Stimulated activated CD8-positive, alpha-beta memory T cell treated with anti-CD3 and anti-CD28 coated beads, Interleukin-2, amount 100 ng/mL, for 48 hours (primary cell): ENCODE measurements at places on chromosomes 6 and 20.

DNA sequence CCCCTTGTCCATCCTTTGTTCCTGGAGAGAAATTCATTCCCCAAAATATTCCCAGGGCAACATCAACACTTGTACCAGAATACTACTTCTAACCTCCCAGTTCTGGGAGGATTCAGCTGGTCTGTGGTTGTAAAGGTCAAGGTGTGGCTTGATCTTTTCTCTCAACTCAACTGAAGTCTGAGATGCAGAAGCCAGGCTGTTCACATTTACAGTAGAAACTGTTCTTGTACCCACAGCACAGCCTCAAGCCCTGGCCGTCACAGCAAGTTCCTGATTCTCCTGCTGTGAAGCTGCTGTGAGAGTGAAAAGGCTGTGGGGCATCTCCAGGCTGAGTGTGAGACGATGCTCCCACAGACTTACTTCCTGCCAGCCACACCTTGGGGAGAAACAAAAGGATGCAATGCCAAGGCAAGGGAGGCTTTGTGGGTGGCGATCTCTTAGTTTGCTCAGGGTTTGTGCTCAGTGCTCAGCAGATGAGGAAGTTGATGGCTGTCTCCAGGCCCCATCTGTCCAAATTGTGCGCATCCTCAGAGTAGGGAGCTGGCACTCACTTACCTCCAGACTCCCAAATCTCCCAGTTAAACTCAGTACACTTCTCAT is 143.9 kb upstream of the FOXA2 start:
- DNase-seq = no peak

DNA sequence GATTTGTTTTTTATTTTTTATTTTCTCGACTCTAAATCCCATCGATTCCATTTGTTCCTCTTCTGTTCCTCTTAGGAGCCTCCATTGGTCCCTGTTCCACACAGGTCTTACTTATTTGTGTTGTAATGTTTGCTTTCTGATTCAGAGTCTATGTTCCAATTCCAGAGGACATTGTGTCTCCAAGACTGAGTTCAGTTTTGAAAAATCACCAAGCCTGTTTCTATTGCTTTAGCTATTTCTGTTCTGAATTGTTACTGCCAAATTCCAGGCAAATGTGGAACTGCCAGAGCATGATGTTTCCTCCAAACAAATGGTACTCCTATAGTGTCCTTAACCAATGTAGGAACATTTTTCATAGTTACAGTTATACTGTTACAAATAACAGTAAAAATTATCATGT is 270.9 kb upstream of the SPTLC3 start:
- no peak for DNase-seq

GRCh38 chr6:36975231-36976006 is 10.6 kb downstream of the MTCH1 start:
- DNase-seq = no peak

DNA sequence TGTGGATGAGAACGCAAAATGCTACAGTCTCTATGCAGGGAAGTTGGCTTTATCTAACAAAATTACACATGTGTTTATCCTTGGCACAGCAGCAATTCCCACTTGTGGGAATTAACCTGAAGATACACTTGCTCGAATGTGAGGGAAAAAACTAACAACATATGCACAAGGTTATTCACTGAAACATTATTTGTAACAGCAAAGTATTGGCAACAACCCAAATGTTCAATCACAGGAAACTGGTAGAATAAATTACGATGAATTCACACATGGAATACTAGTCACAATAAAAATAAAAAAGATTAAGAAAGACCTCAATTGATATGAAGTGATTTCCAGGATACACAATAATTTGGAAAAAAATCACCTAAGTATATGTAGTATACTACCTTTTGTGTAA is 68.1 kb upstream of the OGFRL1 start:
- no peak for DNase-seq

- DNase-seq = no peak
Observed at GRCh38 chr6:90494067-90494780, 92.6 kb downstream of the MAP3K7 start.

GRCh38 chr6:13181393-13181792 is 146.9 kb downstream of the TBC1D7 start:
- DNase-seq = no peak

GRCh38 chr6:115768500-115768899 is 292.2 kb downstream of the FRK start:
- DNase-seq = no peak

DNA sequence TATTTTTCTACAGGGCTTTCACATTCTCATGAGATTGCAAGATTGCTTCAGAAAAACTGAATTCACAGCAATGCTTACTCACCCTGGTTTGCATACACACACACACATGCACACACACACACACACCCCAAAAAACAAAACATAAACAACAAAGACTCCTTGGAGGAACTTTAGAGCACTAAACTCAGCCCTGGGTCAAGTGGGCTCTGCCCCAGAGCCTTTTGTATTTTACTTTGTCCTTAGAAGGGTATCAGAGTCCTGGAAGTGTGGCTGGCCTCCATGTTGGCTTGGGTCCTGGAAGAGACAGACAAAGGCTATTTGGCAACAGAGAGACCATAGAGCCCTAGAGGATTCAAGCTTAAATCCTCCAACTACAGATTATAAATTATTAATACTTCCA is 8.0 kb upstream of the CST9 start:
- no peak for DNase-seq

- peak; percentile 52 for DNase-seq
Observed at GRCh38 chr6:134178161-134179044, 126.0 kb upstream of the SLC2A12 start.

DNA sequence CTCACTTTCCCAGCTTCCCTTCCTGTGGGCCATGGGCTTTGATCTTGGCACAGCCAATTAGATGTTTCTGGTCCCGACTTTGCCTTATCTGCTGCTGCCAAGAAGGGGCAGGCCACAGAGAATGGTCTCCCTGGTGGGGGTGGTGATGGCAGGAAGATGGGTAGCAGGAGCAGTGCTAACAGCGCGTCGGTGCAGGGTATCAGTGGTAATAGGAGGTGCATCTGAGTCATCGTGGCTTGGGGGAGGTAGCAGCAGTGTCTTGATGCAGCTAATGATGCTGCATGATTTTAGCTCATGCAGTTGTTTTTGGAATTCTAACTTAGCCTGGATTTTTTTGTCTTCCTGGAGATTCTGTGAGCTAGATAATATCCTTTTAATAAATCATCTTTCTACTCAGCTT is 18.9 kb upstream of the MAS1 start:
- DNase-seq = no peak

- no peak for DNase-seq
Observed at GRCh38 chr20:63312690-63313348, 19.8 kb downstream of the COL20A1 start.

- DNase-seq = no peak
Observed at GRCh38 chr20:33411242-33411641, 9.9 kb upstream of the CDK5RAP1 start.

GRCh38 chr6:99424761-99425646 is at the start of gene PNISR:
PNISR (minus strand) TSS chr6:99425308; CDS start chr6:99414659, 10,649 bp downstream.
- DNase-seq = peak; percentile 76

GRCh38 chr6:19322691-19323485 is 514.3 kb upstream of the ID4 start:
- no peak for DNase-seq

GRCh38 chr6:1781152-1781816 is 171.6 kb downstream of the FOXC1 start:
- no peak for DNase-seq

DNA sequence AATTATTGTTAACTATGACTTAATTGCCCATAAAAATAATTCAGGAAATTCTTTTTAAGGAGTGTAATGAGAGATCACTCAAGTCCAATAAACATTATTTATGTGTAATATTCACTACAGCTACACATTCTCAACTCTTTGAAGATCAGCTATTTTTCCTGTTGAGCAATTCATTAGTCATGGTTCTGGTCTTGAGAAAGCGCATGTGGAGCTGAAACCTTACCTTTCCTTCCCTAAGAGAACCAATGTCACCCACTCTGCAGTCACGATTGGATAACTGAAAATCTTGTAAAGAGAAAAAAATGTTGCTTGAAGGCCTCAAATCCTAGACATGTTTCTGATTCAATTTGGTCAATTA is 736.9 kb upstream of the MARCKS start:
- no peak for DNase-seq

- no peak for DNase-seq
Observed at GRCh38 chr6:41636833-41637193, 1.5 kb upstream of the MDFI start.

DNA sequence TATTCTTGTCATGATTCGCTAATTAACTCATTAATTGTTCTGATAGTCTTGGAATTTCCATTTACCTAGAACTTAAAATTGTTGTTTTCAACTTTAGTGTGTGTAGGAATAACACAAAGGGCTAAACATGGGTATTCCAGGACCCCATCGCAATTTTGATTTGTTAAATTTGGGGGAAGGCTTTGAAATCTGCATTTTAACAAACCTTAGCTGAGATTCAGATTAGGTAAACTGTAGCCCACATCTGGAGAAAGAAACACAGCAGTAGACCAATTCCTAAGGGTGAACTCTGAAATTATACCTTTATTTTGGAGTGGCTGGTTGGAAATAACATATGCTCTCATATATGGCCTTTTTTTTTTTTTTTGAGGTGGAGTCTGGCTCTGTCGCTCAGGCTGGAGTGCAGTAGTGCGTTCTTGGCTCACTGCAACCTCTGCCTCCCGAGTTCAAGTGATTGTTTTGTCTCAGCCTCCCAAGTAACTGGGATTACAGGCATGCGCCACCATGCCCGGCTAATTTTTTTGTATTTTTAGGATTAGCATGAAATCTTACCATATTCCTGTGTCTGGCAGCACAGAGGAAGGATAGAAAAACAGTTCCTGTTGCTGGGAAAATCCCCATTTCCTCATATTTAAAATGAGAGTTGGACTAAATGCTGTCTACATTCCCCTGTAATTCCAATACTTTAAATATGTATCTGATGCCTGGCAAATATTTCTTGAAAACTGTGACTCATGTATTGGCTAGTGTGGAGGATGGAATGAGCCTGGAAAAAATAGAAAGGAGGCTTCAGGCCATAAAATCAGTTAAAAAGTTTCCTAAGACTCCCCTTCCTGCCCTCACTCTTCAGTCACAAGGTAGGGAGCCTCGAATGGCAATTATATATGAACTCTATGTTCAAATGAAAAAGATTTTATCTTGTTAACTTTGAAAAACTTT is 96.7 kb upstream of the FAM184A start:
- no peak for DNase-seq

DNA sequence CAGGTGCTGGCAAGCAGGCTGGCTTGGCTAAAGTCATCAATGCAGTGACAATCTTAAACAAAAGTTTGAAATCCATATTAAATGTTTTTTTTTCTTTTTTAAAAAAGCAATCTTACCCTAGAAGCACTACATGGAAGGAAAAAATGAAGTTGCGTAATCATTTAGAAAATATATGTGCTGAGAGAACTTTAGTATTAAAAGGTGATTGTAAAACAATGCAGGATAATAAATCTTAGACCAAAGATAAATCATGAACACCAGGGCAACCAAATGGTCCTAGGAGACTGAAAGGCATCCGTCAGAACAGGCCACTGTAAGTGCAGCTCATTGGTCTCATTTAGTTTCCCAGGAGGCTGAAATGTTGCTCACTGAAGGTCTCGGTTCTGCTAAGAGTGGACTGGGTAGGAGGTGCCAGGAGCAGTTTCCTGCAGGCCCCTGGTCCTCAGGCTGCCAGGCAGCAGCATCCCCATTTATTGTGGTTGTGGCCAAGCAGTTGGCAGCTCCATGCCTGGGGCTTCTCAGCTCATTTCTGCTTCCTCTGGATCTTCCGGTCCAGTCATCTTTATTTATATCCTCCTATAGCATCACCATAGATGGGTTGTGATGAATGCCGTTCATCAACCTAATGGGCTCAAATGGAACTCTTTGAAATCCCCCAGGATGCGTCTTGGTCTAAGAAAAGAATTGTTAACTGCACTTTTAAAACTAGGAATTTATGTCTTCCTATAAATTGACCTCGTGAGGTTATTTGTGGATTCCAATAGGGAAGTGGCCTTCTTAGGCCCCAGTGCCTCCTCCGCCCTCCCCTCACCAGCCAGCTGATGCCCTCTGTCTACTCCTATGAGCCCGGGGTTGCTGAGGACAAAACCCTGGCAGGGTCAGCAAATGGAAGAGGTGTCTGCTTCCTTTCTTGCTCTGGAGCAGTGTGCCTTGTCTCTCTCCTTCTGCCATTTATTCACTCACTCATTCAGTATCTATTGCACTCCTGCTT is 269.0 kb downstream of the UST start:
- DNase-seq = no peak

- no peak for DNase-seq
Observed at GRCh38 chr6:151288712-151289398, 49.1 kb downstream of the AKAP12 start.

DNA sequence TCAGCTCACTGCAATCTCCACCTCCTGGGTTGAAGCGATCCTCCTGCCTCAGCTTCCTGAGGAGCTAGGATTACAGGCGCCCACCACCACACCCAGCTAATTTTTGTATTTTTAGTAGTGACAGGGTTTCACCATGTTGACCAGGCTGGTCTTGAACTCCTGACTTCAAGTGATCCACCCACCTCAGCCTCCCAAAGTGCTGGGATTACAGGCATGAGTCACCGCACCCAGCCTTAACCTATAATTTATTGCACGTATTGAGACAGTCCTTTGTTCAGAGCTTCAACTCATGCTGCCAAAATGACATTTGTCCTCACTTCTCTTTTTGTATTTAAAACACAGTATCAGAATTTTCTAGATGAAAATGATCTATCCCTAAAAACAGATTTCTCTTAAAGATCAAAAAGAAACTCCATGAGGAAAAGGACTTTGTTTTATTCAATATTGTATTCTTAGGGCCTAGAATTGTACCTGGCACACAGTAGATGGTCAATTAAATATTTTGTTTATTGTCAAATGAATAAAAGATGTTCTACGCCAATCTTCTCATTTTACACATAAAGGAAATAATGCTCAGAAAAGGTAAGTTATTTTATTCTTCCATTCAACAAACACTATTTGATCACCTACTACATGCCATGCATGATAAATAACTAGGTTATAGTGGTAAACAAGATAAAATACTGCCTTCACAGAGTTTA is 10.8 kb downstream of the SERAC1 start:
- DNase-seq = no peak

DNA sequence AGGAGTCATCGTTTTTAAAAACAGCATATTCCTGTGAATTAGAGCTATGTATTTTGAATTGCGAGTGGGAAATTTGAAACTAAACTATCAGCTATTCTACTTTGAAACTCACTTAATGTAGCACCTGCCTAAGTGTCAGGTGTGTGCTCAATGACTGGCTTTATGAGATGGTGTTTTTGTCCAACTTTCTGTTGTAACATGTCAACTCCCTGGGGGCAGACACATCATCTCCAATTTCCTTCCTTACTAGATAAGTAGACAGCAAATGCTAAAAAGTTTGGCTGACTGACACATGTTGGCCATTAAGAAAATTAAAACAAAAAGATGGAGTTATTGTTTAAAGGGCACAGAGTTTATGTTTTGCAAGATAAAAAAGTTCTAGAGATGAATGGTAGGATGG is 226.9 kb downstream of the TFAP2B start:
- no peak for DNase-seq

- DNase-seq = no peak
Observed at GRCh38 chr6:80793411-80793810, 686.9 kb downstream of the BCKDHB start.
